Caco-2 (cell line): ENCODE measurements at places on chromosomes 13 and 19. TPM values are rescaled to one million over a fixed set of nuclear protein-coding genes. Genes with fewer than 3 reads are reported as not detected.

DNA sequence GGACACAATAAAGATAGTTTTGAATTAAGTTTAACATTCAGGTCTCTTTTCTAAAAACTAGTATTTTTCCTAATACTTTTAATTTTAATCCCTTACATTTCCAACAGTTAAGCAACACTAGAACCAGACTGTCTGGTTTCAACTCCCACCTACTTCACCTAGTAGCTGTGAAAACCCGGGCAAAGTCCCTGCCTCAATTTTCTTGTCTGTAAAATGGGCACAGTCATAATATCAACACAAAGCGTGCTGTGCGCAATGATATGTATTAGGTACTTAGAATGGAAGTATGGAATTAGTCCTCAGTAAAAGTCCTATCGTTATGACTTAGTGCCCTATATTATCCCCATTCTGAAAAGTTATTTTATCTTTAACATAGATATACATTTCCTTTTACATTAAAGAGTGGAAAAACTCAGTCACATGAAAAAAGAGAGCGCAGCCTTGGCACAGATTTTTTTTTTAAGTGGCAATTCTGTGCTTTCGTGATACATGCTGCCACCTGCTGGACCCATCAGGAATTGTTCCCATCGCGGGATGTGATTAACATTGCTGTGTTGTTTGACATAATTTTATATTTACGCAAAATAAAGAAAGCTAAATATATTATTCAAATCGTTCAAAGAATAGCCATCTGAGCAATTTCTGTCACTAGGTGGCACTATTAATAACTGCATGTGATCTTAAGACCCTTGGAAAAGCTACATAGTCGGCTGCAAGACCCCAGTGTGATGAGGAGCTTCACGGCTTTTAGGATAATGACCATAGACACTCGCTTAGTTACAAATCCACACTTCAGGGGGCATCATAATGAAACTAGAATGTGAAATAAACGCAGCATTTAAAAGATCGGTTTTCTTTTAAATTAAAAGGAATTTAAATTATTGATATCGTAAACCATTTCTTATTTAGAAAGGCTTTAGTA is 59.9 kb downstream of the LIG4 start:
- H3K36me3 ChIP-seq, result no peaks in the 10 kb centered on the region
- no peaks in the 10 kb centered on the region for H3K27me3 ChIP-seq
- DNase-seq, result peak; percentile 64
- peak overlapping the region; percentile 98 for H3K27ac ChIP-seq

The CBLC gene
- 42.3 and 43.6 TPM in 2 replicates for total RNA-seq

The ZSCAN4 gene
- total RNA-seq, result not detected in 2 replicates

DNA sequence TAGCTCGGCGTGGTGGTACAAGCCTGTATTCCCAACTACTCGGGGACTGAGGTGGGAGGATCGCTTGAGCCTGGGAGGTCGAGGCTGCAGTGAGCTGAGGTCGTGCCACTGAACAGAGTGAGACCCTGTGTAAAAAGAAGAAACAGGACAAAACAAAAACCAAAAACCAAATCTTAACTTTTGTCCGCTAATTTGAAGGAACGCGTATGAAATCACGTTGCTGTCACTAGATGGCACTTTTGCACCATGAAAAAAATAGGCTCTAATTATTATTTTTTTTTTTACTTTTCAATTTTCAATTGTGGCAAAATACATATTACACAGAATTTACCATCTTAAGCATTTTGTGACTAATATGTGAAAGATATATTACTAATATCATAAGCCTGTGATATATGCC is 17.6 kb upstream of the ZNF835 start:
- no peak for DNase-seq
- H3K4me3 ChIP-seq, result no peak overlapping the region
- no peaks in the 10 kb centered on the region for H3K4me1 ChIP-seq
- no peaks in the 10 kb centered on the region for H3K36me3 ChIP-seq
- no peaks in the 10 kb centered on the region for H3K27me3 ChIP-seq
- H3K27ac ChIP-seq, result no peak overlapping the region

DNA sequence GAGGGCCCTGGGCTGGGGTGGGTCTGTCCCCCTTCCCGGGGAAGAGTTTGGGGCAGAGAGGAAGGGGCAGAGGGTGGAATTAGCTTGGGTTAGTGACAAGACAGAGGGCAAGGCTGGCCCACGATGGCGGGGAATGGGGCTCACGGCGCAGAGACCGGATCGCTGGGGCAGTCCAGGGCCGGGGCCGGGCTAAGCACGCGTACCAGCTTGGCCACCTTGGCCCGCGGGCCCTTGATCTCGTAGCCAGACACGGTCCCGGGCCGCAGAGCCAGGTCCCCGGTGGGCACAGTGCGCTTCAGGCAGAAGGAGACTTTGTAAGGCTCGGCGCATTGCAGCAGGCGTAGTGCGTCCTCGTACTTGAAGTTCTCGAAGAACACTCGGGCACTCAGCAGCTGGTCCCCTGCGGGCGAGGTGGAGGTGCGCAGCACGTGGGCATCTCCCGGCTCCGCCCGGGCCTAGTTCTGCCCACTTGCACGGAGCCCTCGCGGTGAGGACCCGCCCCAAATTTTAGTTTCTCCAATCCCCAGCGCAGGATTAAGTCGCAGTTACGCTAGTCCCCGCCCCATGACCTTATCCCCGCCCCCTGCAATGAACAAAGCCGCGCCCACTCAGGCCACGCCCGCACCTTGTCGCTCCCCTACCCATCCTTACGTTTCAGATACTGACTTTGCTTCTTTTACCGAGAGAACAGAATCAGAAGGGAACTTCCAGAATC is 8.6 kb upstream of the HIPK4 start:
- peak overlapping the region; percentile 39 for H3K4me3 ChIP-seq
- peak; percentile 86 for DNase-seq
- no peak overlapping the region for H3K27ac ChIP-seq
- peaks cover 5% of the 10 kb centered on the region; the same call in 1 of the 2 replicates for H3K4me1 ChIP-seq
